ENCODE measurements at places on chromosomes 3 and 15.

DNA sequence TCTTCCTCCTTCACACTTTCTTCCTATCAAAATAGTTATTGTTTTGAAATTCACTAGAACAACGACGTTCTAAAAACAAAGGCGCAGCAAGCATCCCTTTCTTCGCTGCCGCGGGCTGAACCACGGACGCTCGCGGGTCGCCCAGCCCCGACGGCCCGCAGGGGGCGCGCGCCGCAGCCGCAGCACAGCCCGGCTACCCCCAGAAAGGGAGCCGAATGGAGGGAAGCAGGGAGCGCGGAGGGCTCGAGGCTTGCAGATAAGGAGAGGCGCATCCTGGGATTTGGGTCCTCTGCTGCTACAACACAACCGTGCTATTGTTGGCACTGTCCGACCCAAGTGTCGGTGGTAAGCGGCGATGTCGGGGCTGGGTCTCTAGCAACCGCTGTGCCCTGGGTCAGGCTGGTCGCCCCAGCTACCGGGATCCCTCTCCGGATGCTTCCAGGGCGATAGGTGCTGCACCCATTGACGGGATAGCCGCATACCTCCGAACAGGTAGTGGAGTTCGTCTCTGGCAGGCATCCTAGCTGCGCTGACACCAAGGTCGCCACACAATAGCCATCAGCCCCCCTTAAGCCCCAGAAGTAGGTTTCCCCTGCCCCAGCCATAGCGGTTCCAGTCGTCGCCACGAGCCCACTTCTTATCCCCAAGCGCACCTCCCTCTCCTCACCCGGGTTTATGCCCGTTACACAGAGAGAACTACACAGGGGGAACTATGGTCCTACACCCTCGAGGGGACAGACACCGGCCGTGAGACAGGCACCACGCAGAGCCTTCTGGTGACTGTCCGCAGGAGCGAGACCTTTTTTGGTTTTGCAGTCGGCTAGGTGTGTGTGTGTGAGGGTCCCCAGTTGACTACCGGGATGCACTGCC, 6.0 kb downstream of the ONECUT1 start:
- no peak for DNase-seq

DNA sequence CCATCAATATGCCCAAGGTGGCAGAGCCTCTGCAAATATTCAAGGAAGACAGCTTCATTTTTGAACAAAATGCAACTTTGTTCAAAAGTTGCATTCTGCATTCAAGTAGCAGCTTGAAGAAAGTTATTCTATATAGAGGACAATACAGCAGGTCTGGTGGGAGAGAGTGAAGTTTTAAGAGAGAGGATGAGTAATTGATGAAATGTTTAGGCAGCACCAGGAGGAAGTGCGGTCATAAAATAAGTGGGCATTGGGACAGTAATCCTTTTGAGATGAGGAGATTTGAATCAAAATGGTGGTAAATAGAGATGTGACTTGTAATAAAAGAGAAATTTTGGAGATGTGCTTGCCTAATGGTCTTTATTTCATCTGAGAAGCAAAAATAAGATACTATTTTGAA, 607.3 kb upstream of the ZNF385D start:
- no peak for DNase-seq

- DNase-seq, result no peak
Observed at GRCh38 chr3:6079561-6080179, 781.2 kb upstream of the GRM7 start.

- DNase-seq, result no peak
Observed at GRCh38 chr3:138696666-138697370, 88.2 kb downstream of the FAIM start.

DNA sequence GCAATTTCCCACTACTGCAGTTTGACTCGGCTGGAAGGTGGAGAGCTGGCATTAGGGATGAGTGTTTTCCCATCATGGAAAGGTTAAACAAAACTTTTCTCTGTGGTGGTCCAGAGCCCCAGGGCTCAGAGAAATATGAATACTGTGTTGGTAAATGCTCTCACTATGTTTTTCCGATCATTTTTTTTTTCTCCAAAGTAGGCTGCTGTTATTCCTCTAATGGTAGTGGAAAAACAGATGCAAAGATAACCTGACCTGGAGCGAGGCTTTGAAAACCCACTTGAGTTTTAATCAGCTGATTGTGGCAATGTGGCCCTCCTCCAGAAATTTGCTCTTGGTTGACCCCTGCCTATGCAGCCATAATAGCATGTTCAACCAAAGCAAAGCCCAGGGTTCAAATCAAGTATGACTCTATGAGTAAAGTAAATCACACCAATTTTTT, 320.8 kb upstream of the CTNNB1 start:
- DNase-seq, result no peak

- no peak for DNase-seq
Observed at GRCh38 chr15:75362642-75363249, 5.7 kb downstream of the MAN2C1 start.

DNA sequence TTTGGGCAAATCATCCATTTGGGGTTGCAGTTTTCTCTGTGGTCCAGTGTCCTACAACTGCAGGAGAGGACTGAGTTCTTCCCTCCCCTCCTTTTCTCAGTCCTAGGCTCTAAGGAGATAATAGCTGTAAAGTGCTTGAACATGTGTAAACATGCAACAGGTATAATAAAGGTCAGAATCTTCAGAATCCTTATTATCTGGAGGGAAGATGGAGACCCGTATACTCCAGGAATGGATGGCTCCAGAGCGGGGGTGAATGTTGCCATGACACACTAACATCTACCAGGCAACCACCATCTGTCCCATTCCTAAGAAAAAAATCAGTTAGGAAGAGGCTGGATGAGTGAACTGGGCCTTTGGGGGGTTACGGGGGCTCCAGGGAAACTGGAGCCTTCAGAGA, 39.7 kb upstream of the GLCE start:
- no peak for DNase-seq

DNA sequence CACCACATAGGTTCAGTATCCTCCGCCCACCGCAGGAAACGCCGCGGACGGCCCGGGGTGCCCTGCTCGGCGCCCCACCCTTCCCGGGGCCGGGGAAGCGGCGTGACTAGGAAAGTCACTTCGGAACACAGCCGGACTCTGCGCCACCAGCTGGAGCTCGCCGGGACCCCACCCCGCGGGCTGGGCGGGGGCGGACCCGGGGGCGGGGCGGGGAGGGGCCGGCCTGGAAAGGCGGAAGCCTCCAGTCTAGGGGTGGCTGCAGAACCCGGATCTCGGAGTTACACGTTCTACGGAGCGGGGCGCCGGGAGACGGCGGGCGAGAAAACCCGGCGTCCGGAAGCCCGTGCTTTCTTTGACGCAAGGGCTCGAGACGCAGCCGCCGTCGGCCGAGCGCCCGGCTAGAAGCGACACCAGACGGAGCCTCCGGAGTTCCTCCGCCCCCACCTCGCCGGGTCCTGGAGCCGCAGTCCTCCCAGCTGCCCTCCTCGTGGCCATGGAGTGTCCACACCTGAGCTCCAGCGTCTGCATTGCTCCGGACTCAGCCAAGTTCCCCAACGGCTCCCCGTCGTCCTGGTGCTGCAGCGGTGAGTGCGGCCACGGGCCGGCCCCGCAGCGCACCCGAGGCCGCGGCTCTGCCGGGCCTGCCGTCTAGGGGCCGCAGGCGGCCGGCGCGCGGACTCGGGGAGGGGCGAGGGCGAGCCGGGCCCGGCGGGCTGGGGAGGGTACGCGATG, at the start of gene USP3:
Gene USP3 (plus strand): TSS at position 347 of the 732 bp plus-strand sequence. CDS start 147 bp downstream, at position 494.
- DNase-seq, result peak; percentile 90

- no peak for DNase-seq
Observed at GRCh38 chr15:27869697-27870281, 229.3 kb downstream of the OCA2 start.

DNA sequence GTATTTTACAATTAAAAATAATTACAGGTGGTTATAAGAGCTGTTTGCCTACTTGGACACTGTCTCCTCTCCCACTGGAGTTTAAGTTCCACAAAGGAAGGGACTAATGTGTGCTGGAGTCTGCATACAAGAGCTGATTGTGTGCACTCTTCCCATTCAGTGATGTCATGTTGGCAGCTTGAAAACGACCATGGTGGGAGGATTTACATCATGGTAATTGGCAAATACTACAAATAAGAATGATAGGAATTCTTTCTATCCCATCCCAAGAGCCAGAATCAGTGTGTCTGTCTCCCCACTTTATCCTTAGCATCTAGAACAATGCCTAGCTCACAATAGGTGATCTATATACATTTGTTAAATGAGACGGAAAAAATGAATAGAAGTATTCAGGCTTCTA, 14.1 kb downstream of the ITGA11 start:
- DNase-seq, result no peak

GRCh38 chr3:5456199-5456598, 268.7 kb downstream of the EDEM1 start:
- DNase-seq, result no peak

Data from stimulated activated CD8-positive, alpha-beta memory T cell treated with anti-CD3 and anti-CD28 coated beads, Interleukin-4, amount 100 ng/mL, for 1 hour (primary cell).